ENCODE measurements at places on chromosomes 12 and 14.

- no peak for DNase-seq
Observed at GRCh38 chr14:96122496-96122895, 82.1 kb upstream of the BDKRB2 start.

DNA sequence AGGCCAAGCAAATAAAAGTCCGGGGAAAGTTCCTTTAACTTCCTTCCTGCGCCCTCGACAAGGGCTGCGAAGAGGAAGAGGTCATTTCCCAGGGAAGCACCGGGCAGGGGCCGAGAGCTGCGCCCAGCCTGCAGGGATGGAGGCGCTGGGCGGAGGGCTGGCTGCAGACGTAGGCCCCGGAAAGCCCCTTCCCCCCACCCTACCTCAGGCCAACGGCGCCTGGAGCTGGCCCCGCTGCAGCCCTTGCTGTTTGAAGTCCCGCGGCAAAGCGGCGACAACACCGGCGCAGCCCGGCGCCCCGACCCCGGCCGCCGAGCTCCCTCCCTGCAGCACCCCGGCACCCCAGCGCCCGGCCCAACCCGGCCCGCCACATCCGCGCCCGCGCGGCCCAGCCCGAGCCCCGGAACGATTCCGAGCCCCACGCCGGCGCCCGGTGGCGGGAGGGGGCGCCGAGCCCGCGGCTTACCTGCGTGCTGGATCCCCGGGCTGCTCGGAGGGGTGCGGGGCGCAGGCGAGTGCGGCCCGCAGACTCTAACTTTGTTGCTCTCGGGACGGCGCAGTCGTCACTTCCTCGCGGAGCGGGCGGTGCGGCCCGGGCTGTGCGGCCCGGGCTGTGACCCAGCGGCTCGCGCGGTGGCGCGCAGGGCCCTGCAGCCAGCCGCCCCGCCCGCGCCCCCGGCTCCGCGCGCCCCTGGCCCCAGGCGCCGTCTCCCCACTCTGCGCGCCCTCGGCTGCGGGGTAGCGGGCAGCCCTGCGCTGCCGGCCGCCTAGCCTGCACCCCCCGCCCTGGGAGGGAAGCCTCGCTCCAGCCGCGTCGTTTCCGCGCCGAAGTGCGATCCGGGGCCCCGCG is 64.8 kb upstream of the PTGR2 start:
- peak; percentile 50 for DNase-seq

GRCh38 chr12:131383741-131384543 is 326.9 kb upstream of the SFSWAP start:
- no peak for DNase-seq

DNA sequence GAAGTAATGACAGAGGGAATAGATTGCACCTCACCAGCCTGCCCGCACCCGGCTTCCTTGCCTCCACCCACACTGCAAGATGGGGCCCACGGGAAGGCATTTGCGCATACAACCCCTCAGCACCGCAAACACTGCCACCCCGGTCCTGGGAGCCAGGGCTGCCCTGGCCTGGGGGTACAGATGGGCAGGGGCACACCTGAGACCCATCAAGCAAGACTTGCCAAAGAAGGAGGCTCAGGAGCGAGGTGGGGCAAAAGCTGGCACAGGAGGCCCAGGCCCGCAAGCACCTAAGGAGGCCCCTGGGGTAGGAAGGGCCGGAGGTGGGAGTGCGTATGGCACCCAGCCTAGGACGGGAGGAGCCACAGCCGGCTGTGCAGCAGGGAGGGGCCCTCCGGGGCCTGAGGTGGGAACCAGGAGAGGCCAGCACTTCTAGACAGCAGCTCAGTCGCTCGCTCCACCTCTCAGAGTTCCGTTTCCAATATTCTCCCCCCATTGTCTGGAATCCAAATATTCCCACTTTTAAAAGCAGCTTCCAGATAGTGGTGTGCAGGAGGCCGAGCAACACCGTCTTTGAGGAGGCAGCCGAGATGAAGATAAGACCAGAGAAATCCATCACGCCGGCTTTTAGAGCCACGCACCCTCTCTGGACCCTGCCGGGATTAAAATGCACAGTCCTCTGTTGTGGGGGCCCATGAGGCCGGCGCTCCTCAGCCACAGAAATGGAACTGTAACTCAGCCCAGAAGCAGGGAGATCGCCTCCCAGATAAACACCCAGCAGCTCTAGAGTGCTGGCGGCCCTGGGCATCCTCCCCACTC is 12.2 kb upstream of the C14orf180 start:
- DNase-seq, result no peak

- DNase-seq, result no peak
Observed at GRCh38 chr14:79426103-79426755, 785.1 kb downstream of the DIO2 start.

GRCh38 chr12:46271863-46272262 is 3.0 kb upstream of the SLC38A1 start:
- DNase-seq, result no peak

DNA sequence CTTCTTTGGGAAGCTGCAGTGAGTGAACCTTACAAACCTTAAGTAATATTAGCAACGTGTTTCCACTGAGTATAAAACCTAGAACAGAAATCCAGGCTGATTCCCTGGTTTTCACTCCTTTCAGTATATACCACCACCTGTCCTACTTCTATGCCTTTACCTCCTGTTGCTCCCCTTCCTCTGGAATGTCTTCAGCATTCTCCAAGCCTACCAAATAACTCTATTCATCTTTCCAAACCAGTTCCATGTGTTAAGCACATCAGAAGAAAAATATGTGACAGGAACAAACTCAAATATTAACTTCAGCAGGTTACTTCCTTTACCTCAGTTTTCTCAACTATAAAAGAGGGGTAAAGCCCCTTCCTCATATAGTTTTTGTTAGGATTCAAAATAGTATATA is 39.8 kb downstream of the LIMA1 start:
- DNase-seq, result no peak

- peak; percentile 67 for DNase-seq
Observed at GRCh38 chr14:49692811-49693734, at the start of gene KLHDC1. Gene KLHDC1, plus strand, starts transcription at chr14:49693120. Its CDS starts 75 bp downstream, at chr14:49693195.

- DNase-seq, result no peak
Observed at GRCh38 chr14:105146976-105147635, 21.5 kb downstream of the JAG2 start.

GRCh38 chr14:72008666-72009065 is 76.4 kb downstream of the RGS6 start:
- DNase-seq, result no peak

GRCh38 chr14:64536488-64537245 is 3.9 kb upstream of the HSPA2 start:
- no peak for DNase-seq

GRCh38 chr12:6827982-6828780 is at the start of gene P3H3:
Gene P3H3, plus strand, starts transcription at chr12:6828407. Its CDS starts 34 bp downstream, at chr12:6828441.
- no peak for DNase-seq

GRCh38 chr12:104719700-104720338 is 238.3 kb downstream of the SLC41A2 start:
- DNase-seq, result no peak

- DNase-seq, result peak; percentile 4
Observed at GRCh38 chr12:124032265-124032886, 59.4 kb downstream of the ZNF664 start.

DNA sequence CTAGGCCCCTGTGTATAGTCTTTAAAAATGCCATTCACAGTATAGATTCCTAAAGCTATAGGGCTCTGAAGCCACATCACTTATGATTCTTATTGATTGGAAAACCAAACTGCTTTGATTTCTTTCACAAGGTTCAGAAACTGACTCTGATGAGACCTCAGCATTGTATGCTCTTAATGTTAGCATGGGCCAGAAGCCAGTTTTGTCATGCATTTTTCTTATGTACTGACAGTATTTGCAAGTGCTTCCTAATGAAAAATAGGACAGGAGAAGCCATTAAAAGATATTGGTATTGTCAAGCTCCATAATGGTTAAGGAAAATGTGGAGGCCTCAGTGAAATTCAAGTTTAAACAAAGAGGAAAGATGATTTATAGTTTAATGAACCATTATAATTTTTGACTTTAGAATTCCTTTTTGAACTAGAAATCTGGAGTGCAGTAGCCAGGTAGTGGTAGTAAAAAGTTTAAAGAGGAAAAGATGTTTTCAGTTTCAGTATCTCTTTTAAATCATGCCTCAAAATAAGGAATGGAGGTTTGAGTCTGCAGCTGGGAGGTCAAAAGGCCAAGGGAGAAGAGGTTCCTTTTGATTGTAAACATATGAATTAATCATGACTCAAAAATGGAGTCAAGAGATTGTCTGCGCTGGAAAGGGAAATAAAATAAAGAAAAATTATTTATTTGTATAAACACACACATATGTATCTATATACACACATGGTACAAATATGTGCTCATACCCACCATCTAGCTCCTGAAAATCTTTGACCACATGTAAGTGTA is 388.1 kb upstream of the PRICKLE1 start:
- DNase-seq, result no peak

DNA sequence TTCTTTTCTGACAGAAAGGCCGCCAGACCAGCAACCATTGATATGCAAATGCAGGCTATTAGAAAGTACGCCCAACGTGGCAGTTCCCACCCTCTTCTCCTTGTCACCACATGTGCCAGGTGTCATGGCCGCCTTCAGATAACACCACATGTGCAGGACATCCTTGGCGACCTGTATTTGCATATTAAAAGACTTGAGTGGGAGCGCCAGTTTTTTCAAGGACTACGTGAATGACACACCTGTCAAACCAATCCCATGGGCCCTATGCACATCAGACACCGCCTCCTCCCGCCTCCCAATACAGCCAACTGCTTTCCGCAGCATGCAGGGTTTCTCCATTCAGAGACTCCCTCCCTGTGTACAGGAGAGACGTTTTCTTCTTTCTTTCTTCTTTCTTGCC is 318.6 kb upstream of the FAR2 start:
- DNase-seq, result no peak

DNA sequence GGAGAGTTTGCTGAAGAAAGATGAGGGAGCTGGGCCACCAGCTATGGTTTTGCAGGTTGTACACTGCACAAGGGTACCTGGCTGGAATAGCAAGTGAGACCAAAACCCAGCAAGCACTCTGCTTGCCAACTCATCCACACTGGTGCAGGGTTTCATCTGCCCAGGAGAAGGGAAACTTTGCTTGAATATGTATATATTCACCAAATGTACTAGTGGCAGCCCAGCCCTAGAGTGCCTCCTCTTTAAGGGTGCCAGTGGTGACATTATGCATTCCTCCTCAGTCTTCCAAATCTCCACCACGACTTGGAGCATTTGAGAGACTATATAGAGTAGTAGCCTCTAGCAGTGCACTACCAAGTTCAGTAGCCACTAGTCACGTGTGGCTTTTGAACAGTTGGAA is 136.8 kb downstream of the LLPH start:
- no peak for DNase-seq

DNA sequence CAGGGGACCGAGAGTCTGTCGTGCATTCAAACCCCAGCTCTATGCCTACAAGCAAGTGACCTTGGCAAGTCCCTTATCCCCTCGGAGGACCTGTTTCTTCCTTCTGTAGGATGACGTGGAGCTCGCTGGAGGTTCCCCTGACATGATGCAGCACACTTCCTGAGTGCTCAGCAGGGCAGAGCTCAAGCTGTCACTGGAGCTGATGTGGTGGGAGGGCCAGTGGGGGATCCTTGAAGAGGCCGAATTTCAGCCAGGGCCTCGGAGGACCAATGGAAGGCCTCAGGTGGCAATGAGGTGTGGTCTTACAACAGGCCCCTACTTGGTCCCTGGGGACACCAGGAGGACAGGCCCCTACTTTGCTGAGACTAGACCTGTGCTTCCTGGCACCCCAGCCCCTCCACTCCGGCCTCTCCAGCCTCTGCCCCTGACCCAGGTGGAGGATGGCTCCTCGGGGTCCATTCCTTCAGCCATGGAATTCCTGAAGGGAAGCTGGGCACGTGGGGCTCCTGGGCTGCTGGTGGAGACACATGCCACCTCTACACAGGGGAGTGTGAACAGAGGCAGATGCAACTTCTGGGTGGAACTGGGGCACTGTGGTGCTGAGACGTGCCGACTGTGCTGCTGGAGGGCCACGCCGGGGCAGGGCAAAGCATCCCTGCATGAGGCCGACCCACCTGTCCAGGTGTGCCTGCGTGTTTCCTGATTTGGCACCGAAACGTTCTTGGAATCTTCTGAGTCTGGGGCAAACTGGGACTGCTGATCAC is 18.7 kb upstream of the KIF26A start:
- no peak for DNase-seq

GRCh38 chr12:102917026-102917787 is at the start of gene PAH:
Gene PAH, minus strand, starts transcription at chr12:102917244. Its CDS starts 114 bp downstream, at chr12:102917130.
- DNase-seq, result no peak

GRCh38 chr12:33248364-33248763 is 191.3 kb downstream of the SYT10 start:
- DNase-seq, result no peak

DNA sequence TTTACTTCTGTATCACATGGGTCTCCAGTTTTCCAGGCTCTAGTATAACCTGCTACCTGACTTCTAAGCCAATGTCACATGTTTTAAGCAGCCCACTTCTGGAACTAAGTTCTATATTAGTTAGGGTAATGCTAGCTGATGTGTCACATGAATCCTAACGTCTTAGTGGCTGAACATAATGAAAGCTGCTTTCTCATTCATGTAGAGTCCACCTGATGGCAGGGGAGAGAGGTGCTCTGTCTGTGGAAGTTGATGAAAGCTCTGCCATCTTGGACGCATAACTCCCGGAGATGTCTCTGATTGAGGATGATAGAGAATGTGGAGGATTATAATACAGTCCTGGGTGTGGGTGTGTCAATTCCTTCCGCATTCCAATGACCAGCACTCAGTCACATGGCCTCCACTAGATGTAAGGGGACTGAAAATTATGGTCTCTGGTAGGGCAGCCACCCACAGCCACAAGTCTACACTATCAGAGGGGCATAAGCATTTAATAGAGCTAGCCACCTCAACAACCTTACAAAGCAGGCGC is 234.4 kb upstream of the CRY1 start:
- no peak for DNase-seq

DNA sequence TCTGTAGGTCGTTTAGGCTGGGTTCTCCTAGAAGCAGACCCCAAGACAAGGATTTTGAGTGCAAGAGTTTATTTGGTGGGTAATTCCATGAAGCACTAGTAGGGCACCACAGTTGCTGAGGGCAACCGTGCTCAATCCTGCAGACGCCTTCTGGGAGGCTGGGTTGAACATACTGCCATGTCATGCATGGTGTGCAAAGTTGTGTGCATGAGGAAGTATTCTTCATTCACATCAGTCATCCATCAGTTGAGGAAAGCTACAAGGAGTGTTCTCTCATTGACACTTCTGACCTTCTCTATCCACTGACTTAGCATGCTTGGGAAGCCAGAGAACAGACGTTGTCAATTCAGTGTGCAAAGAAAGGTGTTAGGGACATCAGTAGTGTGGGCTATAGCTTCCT is 179.2 kb downstream of the PTPN11 start:
- no peak for DNase-seq

DNA sequence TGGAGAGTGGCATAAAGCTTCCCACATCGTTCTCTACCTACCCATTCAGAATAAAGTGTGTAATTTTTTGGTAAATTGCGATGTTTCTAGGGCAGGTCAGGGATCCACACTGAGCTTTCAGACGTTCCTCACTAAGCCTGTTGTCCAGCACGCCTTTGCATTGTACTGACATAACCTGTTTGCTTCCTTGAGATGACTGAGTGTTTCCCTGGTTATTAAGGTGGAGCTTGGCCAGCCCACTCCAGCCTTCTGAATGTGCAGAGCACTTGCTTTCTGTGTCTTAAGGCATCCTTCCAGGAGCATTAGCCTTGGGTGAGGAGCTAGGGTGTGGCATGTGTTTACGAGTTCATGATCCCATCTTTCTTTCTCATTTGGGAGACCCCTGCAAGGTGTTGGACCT is 96.4 kb downstream of the TMEM260 start:
- no peak for DNase-seq

All from activated T-cell treated with anti-CD3 and anti-CD28 coated beads for 24 hours (primary cell).